Stomach (tissue), 19 donors: ENCODE measurements at places on chromosomes 12 and 14. TPM values are rescaled to one million over a fixed set of nuclear protein-coding genes. Genes with fewer than 3 reads are reported as not detected.

The RGS6 gene
- total RNA-seq: not detected

The ST8SIA1 gene
- 0.29 TPM for total RNA-seq

The ACRBP gene
- total RNA-seq: not detected

The KRT5 gene
- not detected for total RNA-seq

The CPNE6 gene
- total RNA-seq: not detected

GRCh38 chr14:98924046-98924445 is 348.0 kb downstream of the BCL11B start:
- no peak for DNase-seq
- H3K4me3 ChIP-seq: no peak overlapping the region
- H3K36me3 ChIP-seq: no peaks in the 10 kb centered on the region
- H3K4me1 ChIP-seq: no peaks in the 10 kb centered on the region
- H3K27ac ChIP-seq: no peak overlapping the region

DNA sequence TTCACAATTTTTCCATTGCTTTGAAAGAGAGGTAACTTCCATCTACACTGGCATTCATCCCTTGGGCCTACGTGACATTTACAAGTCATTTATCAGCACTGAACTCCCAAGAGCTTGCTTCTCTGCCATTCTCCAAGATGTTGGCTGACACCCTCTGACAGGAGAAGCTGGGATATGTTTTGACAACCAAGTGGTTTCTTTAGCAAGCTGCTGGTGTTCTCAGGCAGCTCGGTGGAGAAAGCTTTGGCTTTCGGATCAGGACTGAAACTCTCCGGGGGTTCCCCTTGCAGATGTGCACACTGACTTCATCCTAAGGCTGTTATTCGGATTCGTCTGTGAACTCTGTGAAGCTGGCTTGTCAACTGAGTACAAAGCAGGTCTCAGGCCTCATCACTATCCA is 15.7 kb downstream of the KCNA5 start:
- no peak overlapping the region for H3K4me3 ChIP-seq
- H3K27ac ChIP-seq: no peak overlapping the region
- peaks cover 9% of the 10 kb centered on the region for H3K4me1 ChIP-seq
- H3K36me3 ChIP-seq: no peaks in the 10 kb centered on the region
- no peak for DNase-seq

DNA sequence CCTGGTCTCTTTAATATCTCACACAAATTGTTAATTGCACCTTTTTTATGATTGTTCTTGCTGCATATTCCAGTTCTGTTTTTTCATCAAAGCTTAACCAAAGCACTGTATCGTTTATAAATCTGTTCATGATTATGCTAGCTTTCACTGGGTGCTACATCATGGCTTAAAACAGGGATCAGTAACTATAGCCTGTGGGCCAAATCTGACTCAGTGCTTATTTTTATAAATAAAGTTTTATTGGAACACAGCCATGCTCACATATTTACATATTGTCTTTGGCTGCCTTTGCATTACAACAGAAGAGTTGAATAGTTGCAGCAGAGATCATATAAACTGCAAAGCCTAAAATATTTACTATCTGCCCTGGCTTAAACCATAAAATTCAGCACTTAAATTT is 183.4 kb upstream of the NRXN3 start:
- no peaks in the 10 kb centered on the region for H3K36me3 ChIP-seq
- no peak overlapping the region for H3K4me3 ChIP-seq
- H3K27ac ChIP-seq: no peak overlapping the region
- no peak for DNase-seq
- H3K27me3 ChIP-seq: no peaks in the 10 kb centered on the region

- no peaks in the 10 kb centered on the region for H3K27me3 ChIP-seq
- no peaks in the 10 kb centered on the region for H3K4me1 ChIP-seq
- H3K4me3 ChIP-seq: no peak overlapping the region
- H3K36me3 ChIP-seq: no peaks in the 10 kb centered on the region
Measured at GRCh38 chr12:21221778-21222177, 90.8 kb downstream of the SLCO1B1 start.

GRCh38 chr12:132955094-132956010 is 754 bp downstream of the ZNF605 start:
- H3K4me3 ChIP-seq: peak overlapping the region; percentile 64
- no peaks in the 10 kb centered on the region for H3K27me3 ChIP-seq
- H3K4me1 ChIP-seq: peaks cover 33% of the 10 kb centered on the region
- H3K27ac ChIP-seq: peak overlapping the region; percentile 92
- H3K36me3 ChIP-seq: peaks cover 12% of the 10 kb centered on the region
- peak; percentile 86 for DNase-seq

GRCh38 chr14:90624732-90625400 is 191.4 kb downstream of the TTC7B start:
- peak overlapping the region; percentile 53 for H3K27ac ChIP-seq
- no peaks in the 10 kb centered on the region for H3K4me1 ChIP-seq
- DNase-seq: no peak
- H3K4me3 ChIP-seq: no peak overlapping the region
- H3K27me3 ChIP-seq: no peaks in the 10 kb centered on the region

DNA sequence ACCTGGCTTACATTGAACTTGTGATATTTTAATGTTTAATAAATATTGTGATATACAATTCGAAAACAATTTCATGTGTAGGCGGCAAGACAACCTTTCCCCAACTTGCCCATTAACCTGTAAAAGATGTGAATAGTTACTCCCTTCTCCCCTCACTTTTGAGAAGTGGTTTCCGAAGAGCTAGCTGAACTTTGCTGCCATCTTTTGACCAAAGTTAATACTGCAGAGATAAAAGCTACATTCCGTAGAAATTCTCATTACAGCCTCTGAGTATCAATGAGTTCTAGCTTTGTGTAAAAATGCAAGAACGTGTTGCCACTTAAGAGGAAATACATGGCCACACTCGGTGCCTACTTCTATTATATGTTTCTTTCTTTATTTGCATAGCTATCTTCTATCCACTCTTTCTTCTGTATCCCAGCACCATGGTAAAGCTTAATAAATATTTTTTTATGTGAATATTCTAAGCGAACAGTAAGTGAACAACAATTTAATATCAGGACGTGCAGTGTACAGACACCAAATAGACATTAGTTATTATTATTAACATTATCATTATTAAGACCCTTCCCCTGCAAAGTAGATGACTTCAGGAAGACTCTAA is 105.1 kb upstream of the TMEM260 start:
- no peaks in the 10 kb centered on the region for H3K36me3 ChIP-seq
- peak; percentile 74 for DNase-seq
- H3K27me3 ChIP-seq: no peaks in the 10 kb centered on the region
- H3K27ac ChIP-seq: no peak overlapping the region
- no peaks in the 10 kb centered on the region for H3K4me1 ChIP-seq
- no peak overlapping the region for H3K4me3 ChIP-seq

- no peaks in the 10 kb centered on the region for H3K27me3 ChIP-seq
- no peaks in the 10 kb centered on the region for H3K36me3 ChIP-seq
- H3K4me3 ChIP-seq: no peak overlapping the region
- no peaks in the 10 kb centered on the region for H3K4me1 ChIP-seq
- DNase-seq: no peak
Measured at GRCh38 chr12:39369756-39370155, 73.2 kb downstream of the KIF21A start.
